ENCODE measurements at places on chromosomes 4 and X.

DNA sequence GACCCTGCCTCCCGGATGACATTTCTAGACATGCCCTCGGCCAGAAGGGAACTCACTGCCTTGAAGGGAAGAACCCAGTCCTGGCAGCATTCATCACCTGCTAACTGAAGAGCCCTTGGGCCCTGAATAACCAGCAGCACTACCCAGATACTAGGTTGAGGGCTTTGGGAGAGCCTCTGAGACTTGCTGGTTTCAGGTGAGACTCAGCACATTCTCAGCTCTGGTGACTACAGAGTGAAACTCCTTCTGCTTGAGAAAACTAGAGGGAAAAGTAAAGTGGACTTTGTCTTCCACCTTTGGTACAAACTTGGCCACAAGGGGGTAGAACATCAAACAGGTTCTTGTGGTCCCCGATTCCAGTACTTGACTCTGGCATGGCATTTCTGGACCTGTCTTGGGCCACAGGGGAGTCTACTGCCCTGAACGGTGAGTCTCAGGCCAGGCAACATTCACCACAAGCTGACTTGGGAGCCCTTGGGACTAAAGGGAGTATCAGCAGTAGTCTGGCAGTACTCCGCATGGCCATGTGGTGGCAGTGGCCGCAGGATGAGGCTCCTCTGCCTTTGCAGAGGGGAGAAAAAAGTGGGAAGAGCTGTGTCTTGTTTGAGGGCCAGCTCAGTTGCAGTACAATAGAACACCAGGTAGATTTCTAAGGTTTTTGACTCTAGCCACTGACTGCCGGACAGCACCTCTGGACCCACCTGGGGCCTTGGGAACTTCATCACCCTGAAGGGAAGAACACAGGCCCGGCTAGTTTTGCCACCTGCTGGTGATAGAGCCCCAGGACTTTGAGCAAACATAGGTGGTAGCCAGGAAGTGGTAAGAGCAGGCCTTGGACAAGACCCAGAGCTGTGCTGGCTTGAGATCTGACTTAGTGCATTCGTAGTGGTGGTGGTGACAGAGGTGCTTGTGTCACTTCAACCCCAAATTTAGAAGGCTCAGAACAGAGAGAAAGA is 414.8 kb downstream of the OPHN1 start:
- DNase-seq: no peak

- no peak for DNase-seq
Observed at GRCh38 chrX:42127563-42127962, 204.2 kb upstream of the CASK start.

DNA sequence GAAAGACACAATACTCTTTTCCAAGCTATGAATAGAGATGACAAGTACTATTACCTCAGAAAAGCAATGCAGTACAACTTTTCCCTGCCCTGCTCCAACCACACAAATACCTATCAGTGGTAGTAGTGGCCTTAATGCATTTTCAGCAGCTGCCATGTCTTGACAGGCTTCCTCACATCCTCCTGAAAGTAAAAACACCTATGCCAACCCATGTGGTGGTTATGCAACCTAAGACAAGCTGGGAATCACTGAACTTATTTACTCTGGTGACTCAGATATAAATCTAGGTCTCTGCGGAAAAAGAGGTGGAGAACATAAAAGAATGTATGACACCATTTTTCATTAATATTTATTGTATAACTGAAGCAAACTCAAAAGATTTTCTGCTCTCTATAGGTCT is 14.5 kb downstream of the WDFY3 start:
- no peak for DNase-seq

- DNase-seq: no peak
Observed at GRCh38 chrX:136745215-136746173, 35.2 kb downstream of the ARHGEF6 start.

- no peak for DNase-seq
Observed at GRCh38 chr4:27007507-27007906, 146.9 kb downstream of the STIM2 start.

DNA sequence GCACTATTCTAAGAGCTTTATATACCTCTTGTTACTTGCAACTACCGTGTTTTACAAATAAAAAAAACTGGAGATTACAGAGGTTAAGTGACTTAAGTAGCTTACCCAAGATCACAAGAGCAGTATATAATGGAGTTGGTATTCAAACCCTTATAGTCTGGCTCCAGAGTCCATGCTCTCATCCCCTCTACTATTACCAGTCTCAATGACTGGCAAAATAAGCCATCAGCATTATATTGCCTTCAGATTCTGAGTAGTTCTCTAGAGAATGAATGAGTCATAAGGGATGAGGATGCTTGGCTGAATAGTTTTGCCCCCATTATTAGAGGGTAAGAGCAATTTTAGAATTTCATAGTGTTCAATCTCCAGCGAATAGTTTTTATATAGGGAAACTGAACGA is 170.1 kb upstream of the ATOH1 start:
- no peak for DNase-seq

DNA sequence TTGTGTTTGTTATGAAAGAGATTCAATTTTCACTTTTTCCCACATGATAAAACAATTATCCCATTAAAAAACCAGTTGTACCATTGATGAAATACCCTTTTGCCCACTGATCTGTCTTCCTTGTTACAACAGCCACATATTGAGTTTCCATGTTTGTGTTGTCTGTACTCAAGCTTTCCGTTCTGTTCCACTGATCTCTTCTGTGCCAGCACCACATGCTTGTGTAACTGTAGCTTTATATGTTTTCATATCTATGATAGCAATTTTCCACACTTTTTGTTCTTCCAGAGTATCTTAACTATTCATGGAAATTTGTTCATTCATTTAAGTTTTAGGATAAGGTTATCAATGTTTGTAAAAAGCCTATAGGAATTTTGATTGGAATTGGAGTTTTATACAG is 24.3 kb upstream of the RELL1 start:
- DNase-seq: no peak

DNA sequence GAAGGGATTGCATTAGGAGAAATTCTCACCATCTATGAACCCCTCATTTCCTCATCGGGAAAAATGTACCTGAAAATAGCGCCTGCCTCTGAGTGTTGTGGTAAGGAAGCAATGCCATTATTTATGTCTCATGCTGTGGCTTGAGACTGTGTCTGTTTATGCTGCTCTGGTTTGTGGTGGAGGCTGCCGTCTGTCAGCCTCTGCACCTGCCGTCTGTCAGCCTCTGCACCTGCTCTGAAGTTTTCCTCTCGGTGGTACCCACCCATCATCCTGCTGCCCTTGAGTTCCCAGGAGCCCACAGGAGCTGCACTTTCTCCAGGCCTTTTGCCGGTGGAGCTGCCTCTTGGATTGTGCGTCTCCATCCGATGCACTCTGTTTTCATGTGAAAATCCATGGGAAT is 68.5 kb upstream of the PPP2R3B start:
- no peak for DNase-seq

DNA sequence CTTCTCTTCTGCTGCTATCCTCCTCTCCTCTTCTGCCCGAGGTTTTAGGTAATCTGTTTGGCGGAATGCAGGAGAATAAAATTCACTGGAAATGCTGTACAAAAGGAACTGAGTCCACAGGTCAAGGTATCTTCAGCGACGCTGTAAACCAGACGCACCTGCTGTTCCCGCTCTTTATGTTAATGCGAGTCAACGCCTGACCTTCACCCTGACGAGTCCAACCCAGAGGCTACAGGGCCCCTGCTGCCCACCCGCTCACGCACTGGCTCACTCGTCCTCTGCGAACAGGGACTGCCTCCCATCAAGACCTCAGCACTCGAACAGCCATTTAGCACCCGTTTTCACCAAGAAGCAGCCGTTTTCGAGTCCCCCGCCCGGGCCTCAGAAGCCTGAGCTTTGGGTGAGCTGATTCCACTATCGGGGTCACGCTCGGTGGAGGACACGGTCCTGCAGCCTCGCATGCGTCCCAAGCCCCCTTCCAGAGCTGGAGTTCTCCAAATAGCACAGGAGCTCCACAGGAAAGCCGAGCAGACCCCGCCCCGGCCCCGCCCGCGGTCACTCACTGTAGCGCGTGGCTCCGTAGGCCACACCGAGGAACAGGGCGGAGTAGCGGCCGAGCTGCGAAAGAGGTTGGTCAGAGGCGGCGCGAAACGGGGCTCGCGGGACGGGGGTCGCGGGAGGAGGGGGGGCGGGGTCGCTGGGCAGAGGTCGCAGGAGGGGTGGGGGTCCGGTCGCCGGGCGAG is 556 bp downstream of the ATP5ME start:
- no peak for DNase-seq

DNA sequence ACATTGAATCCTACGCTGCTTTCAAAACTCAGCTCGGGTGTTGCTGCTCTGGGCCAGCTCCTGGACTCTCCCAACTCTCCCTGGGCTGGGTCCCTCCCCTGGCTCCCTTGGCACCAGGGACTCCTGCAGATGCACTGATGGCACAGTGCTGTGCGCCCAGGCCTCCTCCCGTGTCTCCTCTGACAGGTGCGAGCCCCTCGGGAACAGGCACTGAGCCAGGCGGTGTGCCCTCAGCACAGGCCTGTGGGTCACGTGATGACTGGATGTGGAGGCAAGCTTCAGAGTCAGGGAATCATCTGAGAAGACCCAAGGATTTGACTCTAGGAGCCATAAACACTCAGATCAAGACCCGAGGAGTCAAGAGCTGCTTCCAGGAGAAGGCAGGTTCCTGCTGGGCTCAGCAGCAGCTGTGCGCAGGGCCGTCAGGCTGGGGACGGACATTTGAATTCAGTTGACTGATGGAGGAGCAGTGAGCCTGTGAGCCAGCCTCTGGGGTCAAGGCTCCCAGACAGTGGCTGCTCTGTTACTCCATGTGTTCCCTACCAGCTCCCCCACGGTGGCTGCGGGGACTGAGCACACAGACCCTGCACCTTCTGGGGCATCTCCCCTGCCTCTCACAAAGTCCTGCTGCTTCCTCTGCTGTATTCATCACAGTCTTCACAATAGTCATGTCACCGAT is 33.0 kb downstream of the NAT8L start:
- DNase-seq: no peak

DNA sequence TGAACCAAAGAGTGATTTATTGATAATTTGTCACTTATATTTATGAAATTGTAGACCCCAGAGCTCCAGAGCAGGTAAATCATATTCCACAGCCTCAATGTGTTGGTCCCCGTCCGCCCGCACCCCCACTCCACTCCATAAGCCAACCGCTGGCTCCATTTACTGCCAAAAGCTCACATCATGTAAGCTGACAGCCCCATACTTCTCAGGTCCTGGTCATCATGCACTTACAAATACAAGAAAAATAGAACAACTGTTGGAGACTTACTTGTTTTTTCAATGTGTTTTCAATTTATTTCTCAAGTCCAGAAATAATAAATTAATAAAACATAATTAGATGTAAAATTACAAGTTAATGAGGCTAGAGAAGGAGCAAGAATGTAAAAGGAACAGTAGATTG is 235.7 kb upstream of the HAND2 start:
- no peak for DNase-seq

DNA sequence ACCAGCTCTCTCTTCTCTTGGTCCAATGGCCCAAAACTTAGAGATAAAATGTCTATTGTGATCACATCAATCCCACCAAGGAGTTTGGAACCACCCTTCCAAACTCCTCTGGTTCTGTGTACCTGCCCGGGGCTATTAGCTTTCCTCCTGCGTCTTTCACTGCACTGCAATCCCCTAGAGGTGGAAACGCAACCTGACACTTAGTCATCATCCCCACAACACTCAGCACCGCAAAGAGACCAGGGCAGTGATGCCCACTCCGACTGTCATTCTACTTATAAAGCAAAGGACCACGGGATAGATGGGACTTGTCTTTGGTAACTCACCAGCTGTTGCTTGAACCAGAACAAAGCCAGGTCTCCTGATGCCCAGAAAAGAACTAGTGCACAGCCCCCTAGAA is 22.0 kb downstream of the AFAP1 start:
- no peak for DNase-seq

All from NCI-H1105 (cell line).